ENCODE measurements at places on chromosomes 16 and 17. TPM values are rescaled to one million over a fixed set of nuclear protein-coding genes. Genes with fewer than 3 reads are reported as not detected.

SLC13A5 gene
- total RNA-seq, result 1.6 TPM

KCNAB3 gene
- total RNA-seq, result 1.2 TPM

ACSM2A gene
- total RNA-seq, result not detected

CRHR1 gene
- 1.4 TPM for total RNA-seq

FBXL16 gene
- 6.1 TPM for total RNA-seq

GLP2R gene
- 1.5 TPM for total RNA-seq

OTOA gene
- total RNA-seq, result 0.68 TPM

OR2C1 gene
- total RNA-seq, result 1.1 TPM

SMURF2 gene
- total RNA-seq, result 29.1 TPM

P2RX1 gene
- total RNA-seq, result 22.5 TPM

CD300E gene
- 0.45 TPM for total RNA-seq

All from prostate gland (tissue), 2 donors.